Stimulated activated CD4-positive, alpha-beta T cell treated with anti-CD3 and anti-CD28 coated beads, Interleukin-1b, Interleukin-23, amount 100 ng/mL, for 1 hour (primary cell): ENCODE measurements at places on chromosomes 7 and 10.

DNA sequence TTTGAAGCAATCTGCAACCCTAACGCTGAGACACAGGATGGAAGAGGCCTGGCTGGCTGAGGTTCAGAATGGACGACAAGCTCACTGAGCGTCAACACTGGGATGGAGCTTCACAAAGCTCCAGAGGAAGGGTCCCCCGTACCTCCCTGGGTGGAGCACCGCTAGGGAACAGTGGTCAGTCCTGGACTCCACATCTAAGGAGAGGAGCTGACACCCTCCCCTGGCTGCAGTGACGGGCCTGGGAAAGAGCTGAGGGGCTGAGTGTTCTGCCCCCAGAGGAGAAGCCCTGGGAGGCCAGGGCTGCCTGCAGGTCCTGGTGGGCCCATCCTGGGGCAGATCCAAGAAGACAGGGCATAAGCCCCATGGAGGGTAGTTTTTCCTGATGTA is 146.2 kb downstream of the ARHGAP22 start:
- no peak for DNase-seq

GRCh38 chr10:72509206-72509799 is 116.6 kb downstream of the MICU1 start:
- no peak for DNase-seq

DNA sequence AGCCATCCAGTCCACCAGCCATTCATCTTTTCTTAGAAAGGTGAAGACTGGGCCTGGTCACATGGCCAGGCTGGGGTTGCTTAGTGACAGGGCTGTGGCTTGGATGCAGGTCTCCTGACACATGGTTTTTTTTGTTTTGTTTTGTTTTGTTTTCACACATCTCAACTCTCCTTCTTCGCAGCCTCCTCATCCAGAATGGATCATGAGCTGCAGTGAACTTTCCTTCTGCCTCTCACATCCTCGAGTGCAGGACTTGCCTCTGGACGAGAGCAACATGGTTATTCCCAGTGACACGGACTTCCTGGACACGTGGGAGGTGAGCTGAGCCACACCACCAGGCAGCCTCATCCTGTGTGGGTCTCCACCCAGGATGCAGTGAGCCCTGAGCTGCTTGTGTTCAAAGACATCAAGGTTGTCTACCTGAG is 9.5 kb downstream of the AKR1E2 start:
- DNase-seq = no peak

DNA sequence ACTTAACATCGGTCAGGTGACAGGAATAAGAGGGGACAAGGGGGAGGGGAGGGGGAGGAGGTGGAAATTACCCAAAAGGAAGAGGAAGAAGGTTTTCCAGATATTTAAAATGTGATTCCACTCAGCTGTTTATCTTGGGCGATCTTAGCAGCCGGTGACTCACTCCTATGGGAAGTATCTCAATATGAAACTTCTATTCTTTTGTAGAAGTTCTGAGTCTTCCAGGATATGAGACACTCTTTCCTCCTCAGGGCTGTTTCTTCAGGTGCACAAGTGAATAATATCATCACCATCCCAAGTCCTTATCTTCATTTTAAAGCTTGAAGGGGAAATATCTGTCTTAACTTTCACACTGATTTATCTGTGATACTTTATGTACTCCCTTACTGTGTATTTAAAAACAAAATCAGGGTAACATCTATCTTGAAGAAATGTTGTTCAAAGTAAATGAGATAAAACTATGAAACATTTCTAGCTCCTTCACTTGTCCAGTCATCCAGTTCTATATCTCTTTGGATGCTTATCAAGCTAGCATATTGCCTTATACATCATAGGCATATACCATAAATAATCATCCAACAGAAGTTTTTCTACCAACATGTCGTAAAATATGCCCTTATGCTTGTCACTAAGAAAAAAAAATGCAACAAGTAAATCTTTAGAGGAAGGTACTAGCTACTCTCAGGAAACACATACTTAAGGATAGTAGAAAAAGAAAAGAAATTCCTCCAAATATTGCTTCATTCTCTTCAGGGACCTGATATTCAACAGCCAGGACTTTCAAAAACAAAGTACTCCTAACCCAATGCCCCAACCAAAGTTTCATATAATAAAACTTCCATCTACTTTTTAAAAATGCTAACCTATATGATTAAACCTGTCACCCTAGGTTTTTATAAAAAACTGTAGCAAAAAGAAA is 13.7 kb downstream of the DOCK4 start:
- no peak for DNase-seq
